ENCODE measurements at places on chromosomes 7 and 10. TPM values are rescaled to one million over a fixed set of nuclear protein-coding genes. Genes with fewer than 3 reads are reported as not detected.

Gene ASB10
- not detected for total RNA-seq

Gene FZD1
- total RNA-seq = 10.1 TPM

Gene LAMB4
- not detected for total RNA-seq

Gene CALML3
- total RNA-seq = not detected

Gene CALHM1
- not detected for total RNA-seq

Gene UPK3B
- total RNA-seq = not detected

Gene RAPGEF5
- 1.1 TPM for total RNA-seq

DNA sequence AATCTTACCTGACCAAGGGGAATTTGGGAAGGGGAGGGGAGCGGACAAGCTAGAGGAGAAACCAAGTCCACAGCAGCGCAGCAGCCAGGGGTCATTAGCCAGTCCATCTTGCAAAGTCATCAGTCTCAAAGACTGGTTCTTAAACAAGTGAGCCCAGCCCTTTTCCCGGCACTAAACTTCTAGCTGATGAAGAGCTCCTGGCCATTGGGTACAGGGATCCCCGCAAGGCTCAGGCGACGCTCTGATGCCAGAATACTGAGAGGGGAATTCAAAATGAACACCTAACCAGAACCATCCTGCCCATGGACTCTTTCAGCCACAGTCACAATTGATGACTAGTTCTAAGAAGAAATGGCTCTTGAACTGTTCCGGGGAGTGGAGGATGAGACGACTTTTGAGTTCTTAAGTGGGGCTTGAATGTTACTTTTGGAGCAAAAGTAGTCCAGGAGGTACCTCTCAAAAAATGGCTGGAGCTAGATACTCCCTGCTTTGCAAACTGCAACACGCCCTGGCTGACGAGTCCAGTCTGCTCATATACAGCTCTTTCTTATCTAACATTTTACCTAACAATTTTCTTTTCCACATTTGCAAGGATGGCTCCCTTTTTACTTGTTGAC, 2.5 kb upstream of the TWIST1 start:
- DNase-seq = no peak

DNA sequence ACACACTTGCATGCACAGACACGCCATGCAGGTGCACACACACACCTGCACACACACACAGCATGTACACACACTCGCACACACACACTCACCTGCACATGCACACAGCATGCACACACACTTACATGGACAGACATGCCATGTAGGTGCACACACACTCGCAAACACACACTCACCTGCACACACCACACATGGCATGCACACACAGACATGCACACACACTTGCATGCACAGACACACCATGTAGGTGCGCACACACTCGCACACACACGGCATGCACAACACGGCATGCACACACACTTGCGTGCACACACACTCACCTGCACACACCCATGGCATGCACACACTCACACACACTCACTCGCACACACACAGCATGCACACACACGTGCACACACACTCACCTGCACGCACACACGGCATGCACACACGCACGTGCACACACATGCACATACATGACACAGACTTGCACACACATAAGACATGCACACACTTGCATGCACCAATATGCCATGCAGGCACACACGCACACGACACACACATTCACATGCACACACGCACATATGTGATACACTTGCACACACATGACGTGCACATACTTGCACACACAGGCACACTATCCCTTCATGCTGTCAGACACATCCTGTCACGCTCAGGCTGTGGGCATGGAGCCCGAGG, 56.8 kb downstream of the INSIG1 start:
- no peak for DNase-seq

DNA sequence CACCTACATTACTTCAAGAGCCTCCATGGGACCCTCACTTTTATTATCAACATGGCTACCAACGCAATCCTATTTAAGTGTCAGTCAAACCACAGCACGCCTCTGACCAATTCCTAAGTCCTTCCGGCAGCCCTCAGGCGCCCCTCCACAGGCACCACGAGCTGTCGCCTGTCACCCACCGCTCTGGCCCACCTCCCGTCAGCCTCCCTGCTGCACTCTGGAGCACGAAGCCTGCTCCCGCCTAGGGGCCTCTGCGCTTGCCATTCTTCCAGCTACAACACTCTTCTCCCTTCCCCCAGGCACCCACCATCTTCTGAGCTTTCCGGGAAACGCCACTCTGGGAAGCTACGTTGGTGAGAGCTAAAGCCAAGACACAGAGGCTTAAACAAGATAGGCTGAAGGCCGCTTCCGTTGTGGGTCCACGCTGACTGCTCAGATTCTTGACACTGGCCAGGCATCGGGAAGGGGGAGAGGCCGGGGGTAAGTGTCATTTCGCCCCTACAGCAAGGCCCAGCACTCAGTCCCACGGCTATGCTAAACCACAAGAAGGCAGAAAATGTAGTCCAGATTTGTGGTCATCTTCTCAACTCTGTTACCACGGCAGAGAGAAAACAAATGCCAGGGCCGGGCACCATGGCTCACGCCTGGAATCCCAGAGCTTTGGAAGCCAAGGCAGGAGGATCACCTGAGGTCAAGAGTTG, 56.7 kb downstream of the GNA12 start:
- DNase-seq = peak; percentile 32

GRCh38 chr10:5538446-5538845, 13.7 kb downstream of the CALML3 start:
- no peak for DNase-seq

DNA sequence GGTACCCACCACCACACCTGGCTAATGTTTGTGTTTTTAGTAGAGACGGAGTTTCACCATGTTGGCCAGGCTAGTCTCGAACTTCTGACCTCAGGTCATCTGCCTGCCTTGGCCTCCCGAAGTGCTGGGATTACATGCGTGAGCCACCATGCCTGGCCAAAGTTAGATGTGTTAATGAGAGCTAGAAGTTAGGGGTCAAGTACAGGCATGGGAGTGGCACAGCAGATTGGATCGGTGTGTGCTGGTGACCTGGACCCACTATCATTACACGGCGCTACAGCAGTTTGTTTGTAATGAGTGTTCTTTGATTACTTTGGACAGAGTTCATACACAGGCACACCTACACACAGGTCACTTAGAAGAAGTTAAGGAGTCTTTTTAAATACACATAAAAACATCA, 36.7 kb downstream of the DNAJB6 start:
- DNase-seq = no peak

GRCh38 chr10:129331207-129331838, 135.7 kb upstream of the MGMT start:
- DNase-seq = no peak

- DNase-seq = no peak
Measured at GRCh38 chr10:124697837-124698544, 46.2 kb downstream of the FAM53B start.

DNA sequence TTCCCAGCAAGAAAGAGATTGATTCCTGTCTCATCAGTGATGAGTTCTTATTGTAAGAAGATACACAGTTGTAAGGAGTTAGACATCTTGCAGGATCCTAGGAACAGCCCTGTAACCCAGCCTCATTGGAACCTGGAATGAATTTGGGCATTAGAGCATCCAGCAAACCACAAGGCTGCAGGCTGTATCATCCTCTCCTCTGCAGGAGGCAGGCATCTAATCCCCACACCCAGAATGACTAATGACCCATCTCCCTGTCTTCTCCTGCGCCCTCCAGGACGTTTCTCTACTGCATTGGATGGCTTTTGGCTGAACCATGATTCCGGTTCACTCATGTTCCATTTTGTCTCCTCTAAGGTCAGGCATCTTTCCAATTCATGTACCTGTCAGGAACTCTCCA, 233.9 kb downstream of the POU6F2 start:
- no peak for DNase-seq

GRCh38 chr10:49700997-49701396, 21.5 kb downstream of the C10orf53 start:
- no peak for DNase-seq

- peak; percentile 57 for DNase-seq
Measured at GRCh38 chr7:46908770-46909169, 673.1 kb downstream of the TNS3 start.

DNA sequence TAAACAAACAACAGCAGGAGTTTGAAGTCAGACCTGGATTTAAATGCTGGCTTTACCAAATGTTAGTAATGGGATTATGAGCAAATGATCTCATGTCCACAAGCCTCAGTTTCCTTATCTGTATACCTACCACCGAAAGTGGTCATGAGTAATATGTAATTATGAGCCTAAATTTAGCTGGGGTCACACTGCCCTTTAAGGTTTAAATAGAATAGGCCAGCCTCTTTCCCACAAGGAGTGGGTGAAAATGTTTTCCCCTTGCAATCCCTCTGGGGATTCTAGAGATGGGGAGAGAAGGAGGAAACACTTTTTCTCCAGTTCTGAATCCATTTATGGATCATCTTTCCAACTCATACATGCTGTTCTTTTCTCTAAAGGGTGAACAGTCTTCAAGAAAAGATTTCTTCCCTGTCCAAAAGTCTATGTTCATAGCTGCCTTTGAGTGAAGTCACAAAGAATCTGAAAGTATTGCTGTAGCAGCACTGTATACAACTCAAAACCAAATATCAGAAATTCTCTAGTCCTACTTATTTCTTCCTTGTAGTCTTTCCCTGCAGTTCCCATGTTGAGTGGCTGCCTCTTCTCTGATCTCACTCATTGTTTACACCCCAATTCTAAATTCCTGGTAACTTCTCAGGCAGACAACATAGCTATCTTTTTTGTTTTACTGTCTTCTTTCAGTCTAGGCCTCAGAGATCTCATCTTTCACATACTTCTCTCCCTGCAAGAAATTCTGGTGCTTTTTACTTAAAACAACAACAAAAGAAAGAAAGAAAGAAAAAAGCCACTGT, 7.4 kb upstream of the TSPAN12 start:
- no peak for DNase-seq

GRCh38 chr10:124145109-124145870, 51.9 kb upstream of the CHST15 start:
- no peak for DNase-seq

- no peak for DNase-seq
Measured at GRCh38 chr10:121994429-121994941, 5.5 kb downstream of the TACC2 start.

DNA sequence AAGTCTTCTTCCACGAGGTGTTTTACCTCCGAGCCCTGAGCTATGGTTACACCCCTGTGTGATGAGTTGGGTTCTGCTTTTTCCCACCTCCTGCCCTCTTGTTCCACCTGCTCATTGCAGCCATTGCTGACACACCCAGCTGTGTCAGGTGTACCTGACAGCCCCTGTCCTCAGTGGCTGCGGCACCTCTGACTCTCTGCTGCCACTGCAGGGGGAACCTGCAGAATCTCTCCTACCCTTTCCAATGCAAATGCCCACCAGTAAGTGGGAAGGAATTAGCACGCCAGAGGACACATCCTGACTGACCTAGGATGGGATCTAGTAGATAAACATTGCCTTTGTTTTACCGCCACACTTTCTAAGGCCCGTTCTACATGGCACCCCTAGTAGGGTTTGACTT, 600.9 kb upstream of the MKI67 start:
- DNase-seq = no peak

DNA sequence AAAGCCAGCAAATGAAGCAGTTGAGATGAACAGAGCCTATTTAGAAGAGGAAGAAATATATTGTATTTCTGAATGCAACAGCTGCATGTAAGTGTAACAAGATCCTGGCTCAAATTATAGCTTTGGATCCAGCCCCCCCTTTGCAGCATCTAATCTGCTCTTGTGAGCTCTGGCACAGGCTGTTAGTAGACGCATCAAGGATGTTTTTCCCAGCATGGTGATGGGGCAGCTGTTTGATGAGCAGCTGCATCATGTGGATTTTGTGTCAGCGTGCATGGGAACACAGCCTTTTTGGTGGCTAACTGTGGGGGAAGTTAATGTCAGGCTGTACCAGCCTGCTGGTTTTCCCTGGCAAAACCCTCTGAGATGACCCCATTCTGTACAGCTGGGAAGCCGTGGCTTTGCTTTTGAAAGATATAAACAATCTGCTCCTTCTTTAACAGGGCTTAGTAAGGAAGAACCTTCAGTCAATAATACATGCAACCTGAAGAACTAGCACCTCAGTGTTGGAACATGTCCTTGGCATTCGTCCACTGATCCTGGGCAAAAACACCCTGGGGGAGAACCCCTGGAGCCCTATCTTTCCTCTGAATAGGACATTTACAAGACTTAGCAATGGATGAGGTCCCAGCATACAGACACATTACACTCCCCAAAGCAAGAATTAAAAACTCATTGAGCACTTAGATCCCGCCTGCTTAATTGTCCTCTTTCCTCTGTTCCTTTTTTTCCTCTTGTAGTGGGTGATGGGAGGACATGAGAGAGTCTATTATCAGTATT, 70.6 kb downstream of the NPS start:
- DNase-seq = no peak

GRCh38 chr7:79461660-79462059, 8.2 kb upstream of the MAGI2 start:
- peak; percentile 60 for DNase-seq

- no peak for DNase-seq
Measured at GRCh38 chr10:4687397-4687796, 138.6 kb upstream of the AKR1E2 start.

DNA sequence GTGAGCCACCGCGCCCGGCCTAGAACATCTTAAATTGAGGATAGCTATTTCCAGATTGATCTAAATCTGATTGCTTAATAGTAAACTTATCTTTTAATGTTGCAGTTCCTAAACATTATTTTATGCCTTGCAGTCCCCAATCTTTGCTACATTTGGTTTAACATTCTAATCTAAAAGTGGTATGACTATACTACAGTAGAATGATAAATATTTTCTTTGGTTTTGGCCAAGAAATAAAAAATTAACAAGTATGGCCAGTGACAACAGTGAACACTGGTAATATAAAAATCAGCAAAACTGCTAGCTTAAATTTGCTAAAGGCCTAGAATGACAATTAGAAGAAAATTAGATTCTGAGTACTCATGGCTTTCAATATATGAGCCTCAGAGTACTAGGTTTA, 73.5 kb downstream of the CDK6 start:
- DNase-seq = no peak
